ENCODE measurements at places on chromosomes 2 and 18.

DNA sequence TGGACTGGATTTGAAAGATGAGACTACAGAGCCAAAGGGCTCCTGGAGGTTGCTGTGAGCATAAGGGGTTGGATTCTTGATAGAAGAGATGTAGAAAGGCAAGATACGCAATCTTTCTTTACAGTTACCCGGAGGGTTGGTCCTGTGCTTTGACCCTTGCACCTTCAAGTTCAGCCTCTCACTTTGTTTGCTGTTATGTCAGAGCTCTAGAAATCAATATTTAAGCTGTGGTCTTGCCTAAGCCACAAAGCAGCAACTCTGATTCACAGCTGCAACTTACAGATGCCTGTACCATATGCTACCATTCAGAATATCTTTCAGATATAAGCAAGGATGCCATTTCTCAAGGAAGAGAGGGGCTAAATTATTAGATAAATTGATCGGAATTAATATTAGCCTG lies 943.1 kb upstream of the LRRTM1 start:
- DNase-seq, result no peak

DNA sequence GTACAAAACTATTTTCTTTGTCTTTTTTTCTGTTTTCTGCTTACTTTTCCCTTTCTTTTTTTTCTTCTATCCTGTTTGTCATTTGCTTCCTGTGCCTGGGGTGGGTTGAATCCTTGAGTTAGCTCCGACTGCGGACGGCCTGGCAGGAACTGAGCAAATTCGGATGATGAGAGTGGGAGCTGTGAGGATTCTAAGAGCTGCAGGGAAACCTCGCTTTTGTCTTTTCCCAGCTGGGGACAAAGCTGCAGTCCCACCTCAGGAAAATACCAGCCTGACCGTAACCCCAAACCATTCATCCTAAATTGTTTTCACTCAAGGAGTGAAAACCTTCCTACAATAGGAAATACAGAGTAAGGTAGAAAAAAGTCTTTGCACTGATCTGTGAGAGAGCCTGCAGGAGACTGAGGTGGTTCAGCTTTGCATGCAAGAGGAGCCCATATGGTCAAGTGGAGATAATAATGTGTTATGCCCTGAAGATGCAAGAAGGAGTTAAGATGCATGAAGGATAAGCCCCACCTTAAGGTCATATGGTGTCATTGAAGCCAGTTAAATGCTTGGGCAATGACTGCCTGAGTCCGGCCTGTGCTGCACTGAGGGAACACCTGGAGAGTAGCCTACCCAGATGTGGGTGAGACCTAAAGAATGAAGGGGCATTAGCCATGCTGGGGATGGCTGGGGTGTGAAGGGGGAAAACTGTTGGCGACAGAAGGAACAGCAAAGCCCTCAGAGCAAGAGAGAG lies 31.7 kb upstream of the ARL4C start:
- no peak for DNase-seq

DNA sequence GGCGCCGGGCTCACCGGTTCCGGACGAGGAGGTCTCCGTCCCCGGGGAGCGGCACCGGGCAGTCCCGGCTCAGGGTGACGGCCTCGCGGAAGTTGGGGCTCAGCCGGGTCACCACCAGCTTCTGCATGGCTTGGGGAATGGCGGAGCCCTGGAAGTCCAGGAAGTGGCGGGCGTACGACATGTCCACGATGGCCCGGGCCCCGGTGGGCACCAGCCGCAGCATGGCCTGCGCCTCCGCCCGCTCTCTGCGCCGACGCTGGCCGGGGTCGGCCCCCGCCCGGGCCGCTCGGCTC lies 157 bp downstream of the PTGR3 start:
- no peak for DNase-seq

DNA sequence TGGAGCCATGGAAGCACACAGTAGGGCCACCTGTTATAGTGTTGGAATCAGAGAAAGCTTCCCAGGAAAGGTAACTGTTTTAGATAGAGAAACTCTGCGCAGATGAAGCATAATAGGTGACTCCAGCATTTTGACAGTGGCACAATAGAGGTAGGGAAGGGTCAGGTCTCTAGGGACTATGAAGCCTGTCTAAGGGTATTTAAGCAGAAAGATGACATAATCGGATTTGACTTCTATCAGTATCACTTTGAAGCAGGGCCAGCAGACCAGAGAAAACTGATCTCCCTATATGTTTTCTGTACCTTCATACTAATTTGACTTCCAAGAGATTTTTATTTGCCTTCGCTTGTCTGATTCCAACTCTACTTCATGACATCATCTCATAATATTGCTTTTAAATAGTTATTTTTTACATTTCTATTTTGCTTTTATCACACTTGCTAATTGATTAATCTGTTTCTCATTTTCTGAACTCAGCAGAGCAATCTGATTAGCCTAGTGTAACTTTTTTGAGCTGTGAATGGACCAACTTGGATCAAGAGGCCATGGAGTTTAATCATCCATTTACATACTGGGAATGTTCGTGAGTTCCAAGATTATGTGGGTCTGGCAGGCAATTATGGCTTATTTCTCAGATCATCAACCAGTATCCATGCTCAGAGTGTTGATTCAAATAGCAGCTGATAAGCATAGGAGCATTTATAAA lies 8.4 kb upstream of the HIBCH start:
- no peak for DNase-seq

DNA sequence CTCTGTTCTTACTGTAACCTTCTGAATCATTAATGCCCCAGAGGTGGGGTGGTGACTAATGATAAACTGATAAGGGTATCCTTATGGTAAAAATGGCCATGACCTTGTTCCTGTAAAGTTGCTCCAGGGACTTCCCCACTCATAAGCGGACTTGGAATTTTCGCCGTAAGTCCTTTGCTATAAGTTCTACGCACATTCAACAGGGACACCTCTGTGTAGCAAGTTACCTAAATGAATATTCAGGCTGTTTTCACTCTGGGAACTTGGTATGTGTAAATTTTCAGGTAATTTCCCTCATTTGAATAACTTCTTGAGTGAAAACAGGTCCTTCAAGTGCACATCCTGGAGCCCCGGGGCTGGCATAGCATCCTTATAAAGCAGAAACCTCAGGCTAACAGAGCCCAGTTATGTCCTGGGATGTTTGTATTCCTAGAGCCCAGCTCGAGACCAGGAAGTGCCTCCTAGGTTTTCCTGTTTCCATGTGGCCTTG lies 9.4 kb upstream of the AGFG1 start:
- DNase-seq, result no peak

Measured in D721Med (cell line).